ENCODE measurements at places on chromosomes 5 and 9. TPM values are rescaled to one million over a fixed set of nuclear protein-coding genes. Genes with fewer than 3 reads are reported as not detected.

The CDH10 gene
- under 0.01 TPM for total RNA-seq

DNA sequence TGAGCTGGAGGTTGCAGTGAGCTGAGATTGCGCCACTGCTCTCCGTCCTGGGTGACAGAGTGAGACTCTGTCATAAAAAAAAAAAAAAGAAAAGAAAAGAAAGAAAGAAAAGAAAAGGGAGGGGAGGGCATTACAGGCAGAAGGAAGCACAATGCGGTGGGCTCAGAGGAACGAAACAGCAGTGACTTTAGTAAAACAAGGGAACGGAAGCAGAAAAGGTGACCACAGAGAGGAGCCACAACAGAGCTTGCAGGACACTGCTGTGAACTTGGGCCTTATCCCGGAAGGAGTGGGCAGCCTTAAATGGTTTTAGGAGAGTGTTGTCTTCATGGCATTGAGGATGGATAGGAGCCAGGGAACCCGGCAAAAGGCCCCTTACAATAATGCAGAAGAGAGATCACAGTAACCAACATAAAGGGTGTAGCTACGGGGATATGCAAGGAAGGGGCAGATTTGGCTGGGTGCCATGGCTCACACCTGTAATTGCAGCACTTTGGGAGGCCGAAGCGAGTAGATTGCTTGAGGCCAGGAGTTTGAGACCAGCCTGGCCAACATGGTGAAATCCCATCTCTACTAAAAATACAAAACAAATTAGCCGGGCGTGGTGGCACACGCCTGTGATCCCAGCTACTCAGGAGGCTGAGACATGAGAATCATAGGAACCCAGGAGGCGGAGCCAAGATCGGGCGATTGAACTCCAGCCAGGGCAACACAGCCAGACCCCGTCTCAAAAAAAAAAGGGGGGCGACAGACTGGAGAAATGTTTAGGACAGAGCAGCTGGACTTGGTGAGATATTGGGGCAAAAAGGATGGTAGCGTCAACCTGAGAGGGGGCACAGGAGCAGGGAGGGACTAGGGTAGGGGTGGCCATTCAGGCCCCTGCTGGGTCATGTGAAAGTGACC lies 83.9 kb upstream of the ZBTB43 start:
- no peak for DNase-seq

DNA sequence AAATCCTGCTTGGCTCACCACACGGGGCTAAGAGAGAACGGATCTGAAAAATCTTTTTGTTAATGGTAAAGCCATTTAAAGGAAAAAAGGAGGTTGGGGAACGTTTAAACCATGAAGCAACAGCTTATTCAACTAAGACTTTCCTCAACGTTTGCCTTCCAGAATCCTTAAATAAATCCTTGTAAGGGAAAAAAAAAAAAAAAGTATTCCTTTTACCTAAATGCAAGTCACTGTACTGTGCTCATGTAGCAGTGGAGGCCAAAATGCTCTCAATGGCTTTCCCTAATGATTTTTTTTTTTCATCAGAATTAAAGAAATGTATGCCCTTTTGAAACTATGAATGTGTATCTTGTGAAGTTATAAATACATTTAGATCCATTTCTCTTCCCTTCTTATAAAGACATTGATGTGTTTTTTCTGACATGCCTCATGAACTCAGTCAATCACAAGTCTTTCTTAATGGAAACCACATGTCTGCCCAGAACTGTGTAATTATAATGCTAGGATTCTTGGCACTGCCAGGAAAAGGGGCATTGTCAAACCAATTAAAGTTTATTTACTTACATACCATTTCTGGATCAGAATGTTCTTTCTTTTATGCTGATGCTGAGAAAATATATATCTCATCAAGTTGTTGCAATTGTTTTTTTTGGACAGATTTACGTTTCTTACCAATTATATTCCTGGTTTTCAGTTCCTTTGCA lies 107.5 kb downstream of the EBF1 start:
- DNase-seq = peak; percentile 18

DNA sequence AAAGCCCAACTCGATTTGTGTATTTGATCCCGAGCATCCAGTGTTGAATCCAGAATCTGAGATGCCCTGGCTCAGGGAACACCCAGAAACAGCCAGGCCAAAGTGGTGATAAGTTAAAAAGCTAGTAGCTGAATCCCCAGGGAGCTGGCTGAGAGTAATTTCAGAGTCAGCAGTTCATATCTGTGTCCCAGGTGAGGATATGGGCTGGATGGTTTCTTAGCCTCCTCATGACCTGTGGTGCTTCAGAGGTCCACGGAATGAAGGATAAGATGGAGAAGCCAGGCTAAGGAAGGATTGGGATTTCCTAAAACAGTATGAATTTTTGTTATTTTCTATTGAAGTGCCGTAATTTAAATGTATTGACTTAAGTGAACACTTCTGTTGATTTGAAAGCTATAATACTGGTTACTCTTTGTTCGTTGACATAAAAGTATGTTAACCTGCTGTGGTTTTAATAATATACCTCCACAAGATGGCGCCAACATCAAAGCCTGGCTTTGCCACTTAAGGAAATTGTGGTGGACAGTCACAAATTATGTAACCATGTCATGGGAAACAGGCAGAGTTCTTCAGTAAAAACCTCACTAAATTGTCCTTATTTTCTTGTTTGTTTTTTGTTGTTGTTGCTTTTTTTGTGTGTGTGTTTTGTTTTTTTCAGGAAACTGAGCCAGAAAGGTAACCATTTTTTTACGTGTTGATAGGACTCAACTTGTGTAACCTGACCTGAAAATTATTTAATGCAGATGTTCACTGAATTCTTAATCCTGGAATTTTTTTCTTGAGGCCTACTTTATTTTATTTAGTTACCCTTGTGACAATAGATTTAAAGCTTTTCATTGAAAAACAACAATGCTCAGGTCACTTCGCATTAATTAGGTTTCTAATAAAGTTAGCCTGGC lies 11.4 kb downstream of the MTAP start:
- peak; percentile 84 for DNase-seq

DNA sequence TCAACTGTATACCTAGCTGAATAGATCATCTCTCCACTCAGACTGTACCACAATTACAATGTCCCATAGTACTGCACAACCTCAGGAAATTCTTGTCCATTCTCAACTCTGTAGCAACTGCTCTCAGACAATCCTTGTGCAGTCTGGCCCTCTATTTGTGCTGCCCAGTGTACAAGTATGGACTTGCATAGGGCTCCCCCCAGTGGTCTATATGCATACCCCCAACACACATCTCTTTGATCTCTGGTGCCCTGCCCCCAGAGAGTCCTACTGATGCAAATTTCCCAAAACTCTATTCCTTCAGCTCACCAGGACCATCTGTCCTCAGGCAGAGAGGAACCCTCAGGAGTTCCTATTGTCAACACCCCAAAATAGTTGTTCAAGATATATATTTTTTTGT lies 205.3 kb downstream of the SLCO4C1 start:
- peak; percentile 40 for DNase-seq

GRCh38 chr5:96984506-96985192 lies 48.8 kb downstream of the LNPEP start:
- DNase-seq = peak; percentile 38

The ARHGEF28 gene
- total RNA-seq = 50.7 TPM

The LAMC3 gene
- total RNA-seq = 5.1 TPM

The LVRN gene
- total RNA-seq = 0.25 TPM

DNA sequence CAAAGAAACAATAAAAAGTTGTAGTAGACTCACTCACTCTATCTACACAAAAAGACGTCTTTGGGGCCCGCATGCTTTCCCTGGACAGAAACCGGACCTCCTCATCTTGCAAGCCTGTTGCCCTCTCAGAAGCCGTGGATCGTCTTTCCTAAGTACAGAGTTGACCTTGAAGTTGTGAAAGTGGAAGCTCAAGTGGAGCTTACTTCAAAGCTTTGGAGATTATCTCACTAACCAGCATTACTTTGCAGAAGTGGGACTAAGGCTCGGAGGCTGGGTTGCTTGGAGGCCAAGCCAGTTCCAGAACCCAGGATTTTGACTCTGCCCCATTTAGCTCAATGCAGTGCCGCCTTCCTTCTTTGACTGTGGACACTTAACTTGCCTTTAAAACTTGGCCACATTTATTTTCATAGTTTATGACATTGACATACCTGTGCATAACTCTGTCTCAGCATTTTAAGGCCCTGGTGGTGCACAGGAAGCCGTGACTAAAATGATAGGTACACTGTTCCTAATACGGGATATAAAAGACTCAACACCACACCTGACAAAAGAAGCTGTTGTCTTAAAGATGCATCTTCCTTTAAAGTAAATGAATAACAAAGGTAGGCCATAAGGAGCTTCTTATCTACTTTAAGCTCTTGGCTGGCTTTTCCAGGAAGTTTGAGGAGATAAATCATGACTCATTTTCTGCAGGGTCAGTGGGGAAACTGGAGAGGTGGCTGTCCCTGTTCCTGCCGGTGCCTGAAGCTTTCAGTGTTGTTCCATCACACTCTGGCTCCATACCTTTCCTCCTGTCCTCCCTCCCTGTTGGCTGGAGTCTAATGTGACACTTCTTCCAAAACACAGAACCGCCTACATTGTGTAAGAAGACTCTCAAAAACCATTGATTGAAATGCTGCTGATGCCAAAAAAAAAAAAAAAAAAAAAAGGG lies 10.7 kb downstream of the SLC25A25 start:
- DNase-seq = no peak

The CD274 gene
- total RNA-seq = 6.4 TPM

DNA sequence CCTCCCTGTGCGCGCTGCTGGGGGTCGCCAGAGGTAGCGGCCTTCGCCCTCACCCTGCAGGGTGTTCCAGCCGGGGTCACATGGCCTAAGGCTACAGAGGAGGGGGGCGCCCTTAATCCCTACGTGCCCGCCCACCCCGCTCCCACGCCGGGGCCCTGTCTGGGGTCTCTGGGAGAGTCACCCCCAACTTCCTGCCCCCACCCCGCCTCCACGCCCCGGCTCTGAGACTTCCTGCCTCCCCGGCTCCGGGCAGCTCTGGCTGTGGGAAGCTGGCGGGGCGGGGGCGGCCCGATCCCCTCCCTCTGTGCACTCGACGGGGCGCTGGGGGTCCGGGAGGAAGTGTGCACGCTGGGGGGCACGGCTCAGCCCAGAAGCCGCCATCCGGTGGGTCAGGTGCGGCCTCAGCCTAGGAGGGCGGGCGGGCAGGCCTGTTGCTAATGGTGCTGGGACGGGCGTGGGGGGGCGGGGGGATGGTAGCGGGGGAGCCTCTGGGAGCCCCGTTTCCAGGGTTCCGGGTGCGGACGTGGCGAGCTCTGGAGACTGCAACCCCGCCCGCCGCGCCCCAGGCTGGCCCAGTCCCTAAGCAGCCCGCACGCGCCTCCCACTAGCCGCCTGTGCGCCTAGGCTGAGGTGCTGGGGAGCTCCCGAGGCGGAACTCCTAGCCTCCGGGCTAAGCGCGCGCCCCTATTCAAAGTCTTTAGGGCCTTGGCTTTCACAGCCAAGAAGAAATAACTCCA lies 61.6 kb downstream of the CXXC5 start:
- no peak for DNase-seq

GRCh38 chr9:131046581-131047202 lies 37.7 kb downstream of the LAMC3 start:
- DNase-seq = no peak

- no peak for DNase-seq
Measured at GRCh38 chr5:74389531-74390305, 250.8 kb downstream of the ENC1 start.

The GEMIN5 gene
- 12.2 TPM for total RNA-seq

The CLPTM1L gene
- total RNA-seq = 256 TPM

GRCh38 chr9:136832581-136832980 lies 9.7 kb upstream of the AJM1 start:
- no peak for DNase-seq

DNA sequence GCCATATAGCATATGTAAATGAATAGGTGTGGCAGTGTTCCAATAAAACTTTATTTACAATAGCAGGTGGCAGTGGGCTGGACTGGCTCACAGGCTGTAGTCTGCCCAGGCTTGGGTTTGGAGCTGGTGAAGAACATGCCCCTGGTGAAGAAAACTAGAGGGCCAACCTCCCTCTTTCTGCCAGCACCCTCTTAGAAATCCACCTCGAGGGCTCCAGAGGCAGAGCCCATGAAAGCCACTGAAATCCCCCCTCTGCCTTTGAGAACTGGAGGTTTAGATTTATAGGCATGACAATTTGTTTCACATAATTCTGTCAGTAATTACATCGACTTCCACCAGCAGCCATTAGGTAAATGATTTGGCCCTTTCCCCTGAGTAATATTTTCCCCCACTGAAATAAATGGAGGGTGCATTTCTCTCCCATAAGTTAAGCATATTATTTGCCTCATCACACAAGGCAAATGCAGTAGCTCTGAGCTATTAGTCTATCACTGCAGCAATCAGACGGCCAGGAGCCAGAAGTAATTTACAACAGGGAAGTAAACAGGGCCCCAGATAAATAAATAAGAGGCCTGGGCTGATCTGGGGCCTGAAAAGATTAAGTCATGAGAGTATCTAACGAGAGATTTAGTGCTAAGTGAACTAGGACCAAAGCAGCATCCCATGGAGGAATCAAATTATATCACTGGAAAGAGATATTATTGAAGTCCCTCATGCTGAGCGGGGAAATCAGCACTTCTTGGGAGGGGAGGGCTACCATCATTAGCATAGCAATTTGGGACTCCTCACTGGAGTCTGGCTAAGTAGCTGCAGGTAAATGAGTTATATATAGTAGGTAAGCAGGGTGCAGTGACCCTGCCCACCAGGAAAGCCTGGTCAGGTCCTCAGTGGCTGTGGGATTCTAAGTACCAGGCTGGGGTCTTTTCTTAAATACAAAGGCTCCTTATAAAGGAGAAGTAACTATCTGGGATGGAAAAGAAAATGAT lies 123.9 kb downstream of the SLIT3 start:
- DNase-seq = no peak

- DNase-seq = no peak
Measured at GRCh38 chr5:14408969-14409586, 172.5 kb upstream of the OTULINL start.

- no peak for DNase-seq
Measured at GRCh38 chr5:149904977-149905376, 39.6 kb downstream of the PDE6A start.

DNA sequence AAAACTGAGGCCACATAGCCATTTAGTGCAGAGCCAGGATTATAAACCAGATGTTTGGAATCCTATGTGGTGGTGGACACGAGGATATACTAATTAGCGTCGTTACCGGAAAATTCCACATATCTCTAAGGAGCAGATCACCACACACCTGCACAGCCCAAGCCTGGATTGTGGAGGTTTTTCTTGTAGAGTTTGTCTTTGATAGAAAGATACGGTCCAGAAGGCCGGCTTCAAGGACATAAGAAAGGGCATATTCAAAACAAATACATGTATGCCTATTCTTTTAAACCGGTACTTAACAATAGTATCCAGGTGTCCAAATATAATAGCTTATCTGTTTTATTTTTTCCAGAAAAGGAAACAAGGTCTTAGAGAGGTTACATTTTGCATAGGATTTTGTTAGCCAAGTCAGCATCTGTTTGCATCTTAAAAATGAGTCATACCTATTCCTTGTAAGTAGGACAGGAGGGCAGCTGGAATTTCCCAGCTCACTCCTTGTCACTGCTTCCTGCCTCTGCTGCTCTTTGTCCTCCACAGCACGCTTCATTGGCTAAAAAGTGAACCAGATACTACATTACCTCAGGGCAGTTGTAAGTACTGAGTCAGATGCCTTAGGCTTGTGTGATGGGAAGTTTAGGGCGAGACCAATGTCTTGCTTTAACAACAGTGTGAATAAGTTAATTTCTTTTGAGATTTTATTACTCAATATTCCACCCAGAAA lies 3.6 kb downstream of the TMC1 start:
- no peak for DNase-seq

- DNase-seq = no peak
Measured at GRCh38 chr5:124888050-124888506, 141.6 kb upstream of the ZNF608 start.

The FIBCD1 gene
- under 0.01 TPM for total RNA-seq

GRCh38 chr5:93993161-93993560 lies 251.8 kb upstream of the POU5F2 start:
- no peak for DNase-seq
